ENCODE measurements at places on chromosomes 1 and 21.

DNA sequence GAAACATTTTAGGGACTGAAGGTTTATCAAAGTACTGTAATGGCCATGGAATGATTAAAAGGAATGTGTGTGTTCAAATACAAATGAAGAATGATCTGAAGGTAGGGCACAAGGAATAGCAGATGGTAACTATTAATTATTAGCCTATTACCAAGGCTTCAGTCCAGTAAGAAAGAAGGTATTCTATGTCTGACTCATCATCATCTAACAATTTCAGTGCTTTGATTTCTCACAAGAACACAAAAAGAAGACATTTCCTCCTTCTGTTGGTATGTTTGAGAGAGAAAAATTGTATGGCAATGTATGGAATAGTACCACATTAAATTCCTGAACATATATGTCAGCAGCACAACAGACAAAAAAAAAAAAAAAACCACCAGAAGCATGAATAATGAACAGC is 57.5 kb downstream of the TYW3 start:
- no peak for DNase-seq

- DNase-seq: no peak
These were observed 3.8 kb downstream of the TRAF5 start for GRCh38 chr1:211330282-211330936.

DNA sequence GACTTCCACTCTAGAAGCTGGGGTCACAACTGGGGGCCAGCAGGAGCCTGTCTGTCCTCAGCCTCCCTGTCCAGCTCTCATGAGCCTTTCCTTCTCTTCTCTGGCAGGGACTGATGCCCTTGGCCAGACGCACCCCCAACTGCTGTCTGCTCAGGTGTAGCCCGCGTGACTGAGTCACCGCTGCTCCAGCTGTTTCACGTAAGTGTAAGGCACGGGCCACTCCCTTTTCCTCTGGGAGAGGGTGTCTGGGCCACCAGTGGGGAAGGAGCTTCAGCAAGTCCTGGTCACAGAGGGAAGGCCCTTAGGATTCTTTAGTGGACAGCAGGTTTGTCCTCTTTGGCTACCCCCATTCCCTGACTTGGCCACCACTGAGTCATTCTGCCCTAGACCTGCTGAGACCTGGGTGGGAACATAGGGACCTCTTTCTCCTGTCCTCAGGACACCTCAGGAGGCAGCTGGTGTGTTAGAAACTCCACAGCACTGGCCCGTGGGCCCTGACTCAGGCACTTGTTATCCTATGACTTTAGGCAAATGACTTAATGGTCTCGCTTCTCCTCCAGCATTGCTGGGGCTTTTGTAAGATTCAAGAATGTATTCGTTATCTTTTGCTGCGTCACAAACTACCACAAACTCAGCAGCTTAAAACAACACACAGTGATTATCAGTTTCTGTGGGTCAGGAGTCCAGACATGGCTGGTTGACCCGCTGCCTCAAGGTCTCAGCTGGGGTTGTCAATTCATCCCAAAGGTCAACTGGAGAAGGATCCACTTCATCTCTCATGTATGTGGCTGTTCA is 64.8 kb downstream of the FAM163A start:
- DNase-seq: peak; percentile 70

DNA sequence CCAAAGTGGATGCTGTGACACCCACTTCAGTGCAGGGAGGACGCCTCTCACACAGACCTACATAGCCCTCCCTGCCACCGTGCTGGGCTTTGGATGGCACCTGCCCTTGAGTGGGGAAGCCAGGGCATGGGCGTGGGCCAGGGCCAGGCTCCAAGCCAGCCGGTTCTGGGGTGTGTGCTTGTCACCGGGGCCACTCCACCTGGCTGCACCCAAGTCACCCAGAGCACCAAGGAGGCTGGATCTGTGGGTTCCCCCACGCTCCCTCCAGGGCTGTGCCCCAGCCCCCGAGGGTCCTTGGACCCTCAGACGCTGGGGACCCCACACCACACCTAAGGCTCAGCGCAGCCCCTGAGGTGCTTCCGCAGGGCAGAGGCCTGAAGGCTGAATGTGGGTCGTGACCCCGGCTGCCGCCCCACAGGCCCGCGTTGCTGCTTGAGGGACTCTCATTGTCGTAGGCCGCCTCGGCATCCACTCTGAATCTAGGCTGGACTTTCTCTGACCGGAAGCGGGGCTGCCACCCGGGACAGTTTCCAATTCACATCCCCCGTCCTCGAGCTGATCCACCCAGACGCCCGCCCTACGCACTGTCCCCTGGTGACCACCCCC is 1.5 kb downstream of the MXRA8 start:
- DNase-seq: peak; percentile 61

- DNase-seq: no peak
These were observed 555.4 kb upstream of the NEGR1 start for GRCh38 chr1:72837781-72838180.

- peak; percentile 33 for DNase-seq
These were observed 40.1 kb downstream of the SERTAD4 start for GRCh38 chr1:210272666-210273065.

Data from GM23248 (cell line).